T-helper 22 cell (primary cell): ENCODE measurements at places on chromosomes 11 and 22.

- DNase-seq: no peak
Measured at GRCh38 chr11:65653229-65654225, 9.2 kb downstream of the RELA start.

DNA sequence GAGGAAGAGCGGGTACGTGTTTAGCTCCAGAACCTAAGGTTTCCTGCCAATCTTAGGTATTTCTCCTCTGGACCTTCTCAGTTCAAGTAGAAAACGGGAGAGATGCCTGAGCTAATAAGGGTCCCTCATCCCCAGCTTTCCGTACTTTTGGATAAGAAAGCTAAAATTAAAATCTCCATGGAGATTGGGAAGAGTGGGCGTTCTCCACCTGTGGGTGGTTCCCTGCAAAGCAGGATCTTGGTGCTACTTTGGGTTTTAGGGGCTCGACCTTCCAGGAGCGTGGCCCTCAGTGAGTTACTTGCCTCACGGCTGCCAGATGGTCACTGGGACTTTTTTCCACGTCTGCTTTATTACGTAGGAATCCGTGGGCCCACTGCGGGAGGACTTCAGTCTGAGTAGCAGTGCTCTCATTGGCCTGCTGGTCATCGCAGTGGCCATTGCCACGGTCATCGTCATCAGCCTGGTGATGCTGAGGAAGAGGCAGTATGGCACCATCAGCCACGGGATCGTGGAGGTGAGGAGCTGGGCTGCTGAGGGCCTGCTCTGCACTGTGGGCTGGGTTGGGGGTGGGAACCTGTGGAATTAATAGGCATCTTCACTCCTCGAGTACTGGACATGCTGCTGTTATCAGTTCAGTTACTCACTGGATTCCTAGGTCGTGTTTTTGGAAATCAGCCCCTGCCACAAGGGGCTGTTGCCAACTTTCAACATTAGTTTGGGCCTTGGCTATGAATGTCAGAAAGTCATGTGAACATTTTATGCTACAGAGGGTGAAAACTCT, 17.8 kb upstream of the ST14 start:
- no peak for DNase-seq

DNA sequence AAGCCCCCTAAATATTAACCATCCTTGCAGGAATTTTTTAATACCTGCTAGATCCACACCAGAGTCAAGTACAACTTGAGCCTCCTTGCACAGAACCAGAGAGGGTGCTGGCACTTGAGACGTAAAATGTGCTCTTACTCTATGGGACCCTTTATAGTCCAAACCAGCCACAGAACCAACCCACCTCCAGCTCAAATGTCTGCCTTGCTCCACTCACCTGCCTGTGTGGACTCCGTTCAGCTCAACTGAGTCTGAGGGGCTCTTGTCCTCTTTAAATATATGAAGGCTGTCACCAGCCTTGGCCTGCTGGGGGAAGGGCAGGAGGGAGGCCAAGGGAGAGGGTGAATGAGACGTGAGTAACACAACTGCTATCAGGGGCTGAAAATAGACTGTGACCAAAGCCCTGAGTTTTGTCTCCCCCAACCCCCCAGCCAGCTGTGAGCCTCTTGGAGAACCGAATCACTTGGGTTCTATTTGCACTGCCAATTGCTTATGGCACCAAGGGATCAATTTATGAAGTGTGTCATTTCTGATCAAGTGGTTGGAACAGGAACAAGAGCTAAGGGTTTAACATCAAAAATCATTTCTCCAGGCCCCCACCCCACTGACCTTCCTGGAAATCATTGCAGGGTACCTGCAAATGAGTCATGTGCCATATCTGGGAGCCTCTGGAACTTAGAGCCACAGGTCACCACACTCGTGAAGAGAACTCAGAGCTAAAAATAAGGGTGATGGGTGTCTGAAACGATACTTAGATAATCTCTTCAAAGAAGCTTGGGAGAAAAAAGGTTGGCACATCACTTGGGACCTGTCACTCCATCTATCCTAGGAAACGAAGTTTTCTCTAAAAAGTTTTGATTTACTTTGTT, at the start of gene CSRP3:
Gene CSRP3 (minus strand): TSS at position 247 of the 869 bp plus-strand sequence. CDS start 9,535 bp downstream, outside the sequence.
- no peak for DNase-seq

- no peak for DNase-seq
Measured at GRCh38 chr11:125464270-125464662, 31.8 kb downstream of the FEZ1 start.

DNA sequence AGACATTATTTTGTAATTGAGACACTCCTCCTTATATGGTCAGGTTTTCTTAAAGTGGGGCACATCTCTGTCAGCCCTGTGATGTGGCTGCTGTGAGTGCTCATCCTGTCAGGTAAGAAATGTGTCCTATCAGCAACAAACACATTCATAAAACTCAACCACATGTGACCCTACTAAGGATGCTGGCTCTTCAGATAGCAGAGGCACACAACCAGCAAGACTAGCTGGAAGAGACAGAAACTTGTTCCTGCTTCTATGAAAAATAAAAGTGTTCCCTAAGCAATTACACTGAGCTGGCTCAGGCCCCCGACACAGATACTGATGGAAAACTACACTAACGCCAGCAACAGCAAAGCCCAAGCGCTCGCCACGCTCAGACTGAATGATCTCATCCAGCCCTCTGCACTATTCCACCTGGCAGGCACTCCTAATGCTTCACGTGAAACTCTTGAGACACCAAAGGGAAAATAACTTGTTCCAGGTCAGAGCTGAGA, 49.8 kb upstream of the CYP2D6 start:
- DNase-seq: peak; percentile 60

DNA sequence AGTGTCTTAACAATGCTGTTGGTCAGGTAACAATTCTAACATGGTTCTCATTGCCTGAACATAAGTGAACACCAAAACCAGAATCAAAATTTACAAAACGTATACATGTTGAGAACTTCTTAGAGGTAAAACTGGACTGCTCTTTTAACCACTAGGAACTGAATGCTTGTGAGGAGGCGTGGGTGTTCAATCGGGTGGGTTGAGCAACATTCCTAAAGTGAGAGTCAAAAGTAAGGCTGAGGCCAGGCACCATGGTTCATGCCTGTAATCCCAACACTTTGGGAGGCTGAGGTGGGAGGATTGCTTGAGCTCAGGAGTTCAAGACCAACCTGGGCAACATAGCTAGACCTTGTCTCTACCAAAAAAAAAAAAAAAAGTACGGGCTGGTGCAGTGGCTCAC, 11.5 kb downstream of the PPME1 start:
- no peak for DNase-seq
